ENCODE measurements at places on chromosomes 6 and 20.

DNA sequence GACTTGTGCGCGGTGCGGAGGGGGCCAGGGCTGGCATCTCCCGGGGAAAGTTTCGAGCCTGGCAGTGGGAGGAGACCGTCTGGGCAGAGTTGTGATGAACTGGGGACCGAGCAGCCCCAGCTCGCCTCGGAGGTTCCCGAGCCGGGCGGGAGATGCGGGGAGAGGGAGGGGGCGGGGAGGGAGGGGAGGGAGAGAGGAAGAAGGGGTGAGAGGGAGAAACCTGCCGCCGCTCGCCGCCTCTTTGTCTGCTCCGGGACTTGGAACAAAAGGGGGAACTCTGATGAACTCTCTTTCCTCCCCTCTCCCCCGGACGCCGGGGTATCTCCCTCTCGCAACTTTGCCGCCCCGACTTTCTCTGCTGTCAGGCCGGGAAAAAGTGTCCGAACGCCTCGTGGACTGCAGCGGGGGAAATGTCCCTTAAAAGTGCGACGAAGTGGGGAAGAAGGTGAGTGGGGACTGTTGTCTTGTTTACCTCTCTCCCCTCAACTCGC is 72.7 kb downstream of the SOX4 start:
- DNase-seq = no peak

- no peak for DNase-seq
These were observed 94.4 kb upstream of the BMP2 start for GRCh38 chr20:6673071-6673470.

GRCh38 chr6:128230267-128230989 is 290.0 kb downstream of the PTPRK start:
- DNase-seq = no peak

DNA sequence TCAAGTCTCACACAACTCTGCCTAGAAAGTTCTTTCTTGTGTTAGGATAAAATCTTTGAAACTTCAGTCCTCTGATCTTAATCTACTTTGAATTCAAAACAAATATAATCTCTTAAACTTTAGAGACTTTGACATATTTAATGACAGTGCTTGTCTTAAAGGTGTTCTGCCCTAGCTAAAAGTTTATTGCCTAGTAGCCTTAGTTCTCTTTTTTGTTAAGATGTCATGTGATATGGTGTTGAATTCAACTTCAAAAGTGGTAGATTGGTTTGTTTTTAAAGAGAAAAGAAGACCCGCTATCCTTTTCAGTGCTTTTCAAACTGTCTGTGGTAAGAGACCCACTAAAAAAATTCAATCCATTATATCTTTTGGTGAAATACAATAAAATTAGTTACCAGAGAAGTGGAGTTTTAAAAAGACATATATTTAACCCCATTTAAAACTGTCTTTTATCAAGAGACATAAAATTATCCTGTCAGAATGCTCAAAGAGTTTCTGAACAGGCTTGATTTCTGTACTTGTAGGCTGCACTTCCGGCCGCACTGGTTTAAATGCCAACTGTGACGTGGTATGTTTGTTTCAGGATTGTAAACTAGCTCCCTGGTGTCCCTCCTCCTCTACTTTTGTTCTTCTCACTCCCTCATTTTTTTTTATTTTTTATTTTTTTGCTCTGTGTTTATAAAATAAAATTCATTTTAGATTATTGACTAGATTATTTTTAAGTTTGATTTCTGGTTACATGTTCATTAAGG is 76.5 kb downstream of the QKI start:
- DNase-seq = no peak
